Activated B cell treated with CpG ODN at 0.5 μM for 24 hours (primary cell): ENCODE measurements at places on chromosomes 6 and 20. TPM values are rescaled to one million over a fixed set of nuclear protein-coding genes. Genes with fewer than 3 reads are reported as not detected.

The NEU1 gene
- total RNA-seq: 18.3 and 19.2 TPM in 2 replicates

The TSPO2 gene
- total RNA-seq: not detected in 2 replicates

The NFYA gene
- 33.7 and 35.1 TPM in 2 replicates for total RNA-seq

The C6orf58 gene
- total RNA-seq: not detected in 2 replicates

The GFRA4 gene
- total RNA-seq: not detected in 2 replicates

DNA sequence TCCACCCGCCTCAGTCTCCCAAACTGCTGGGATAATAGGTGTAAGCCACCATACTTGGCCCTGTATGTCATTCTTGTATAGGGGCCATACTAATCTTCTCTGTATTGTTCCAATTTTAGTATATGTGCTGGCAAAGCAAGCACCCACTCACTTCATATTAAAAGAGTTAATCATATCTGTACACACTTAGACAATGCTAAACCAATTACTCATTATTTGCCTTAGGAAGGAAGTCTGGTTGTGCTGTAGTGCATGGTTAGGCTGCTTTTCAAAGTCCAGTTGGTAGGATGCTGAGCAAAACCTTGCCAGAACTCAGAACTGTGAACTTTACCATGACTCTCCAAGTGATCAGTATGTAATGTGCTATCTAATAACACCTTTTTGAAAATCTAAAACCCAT lies 88.6 kb downstream of the LIN28B start:
- no peak for DNase-seq

- DNase-seq: no peak
These were observed 107.1 kb downstream of the ARID1B start for GRCh38 chr6:156884306-156884705.

- DNase-seq: no peak
These were observed 2.9 kb downstream of the BIRC7 start for GRCh38 chr20:63238514-63239125.

- no peak for DNase-seq
These were observed 198.7 kb downstream of the MOXD1 start for GRCh38 chr6:132202574-132202973.

DNA sequence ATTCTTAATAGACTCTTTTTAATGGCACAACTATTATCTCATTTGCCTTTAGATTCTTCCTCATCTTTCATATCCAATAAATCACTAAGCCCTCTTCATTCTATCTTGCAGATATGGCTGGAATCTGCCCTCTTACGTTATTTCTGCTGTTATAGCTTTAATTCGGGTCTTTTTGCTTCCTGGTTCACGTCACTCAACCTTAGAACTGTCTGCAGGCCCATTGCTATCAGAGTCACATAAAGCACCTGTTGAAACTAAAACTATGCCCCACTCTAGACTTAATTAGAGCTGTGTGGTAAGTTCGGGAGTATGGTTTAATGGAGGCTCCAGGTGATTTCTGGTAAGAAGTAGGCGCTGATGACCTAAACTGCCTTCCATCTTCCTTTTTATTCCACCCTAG lies 988 bp downstream of the QRSL1 start:
- no peak for DNase-seq

- no peak for DNase-seq
These were observed 192.7 kb downstream of the KHDC1L start for GRCh38 chr6:73032586-73032985.

DNA sequence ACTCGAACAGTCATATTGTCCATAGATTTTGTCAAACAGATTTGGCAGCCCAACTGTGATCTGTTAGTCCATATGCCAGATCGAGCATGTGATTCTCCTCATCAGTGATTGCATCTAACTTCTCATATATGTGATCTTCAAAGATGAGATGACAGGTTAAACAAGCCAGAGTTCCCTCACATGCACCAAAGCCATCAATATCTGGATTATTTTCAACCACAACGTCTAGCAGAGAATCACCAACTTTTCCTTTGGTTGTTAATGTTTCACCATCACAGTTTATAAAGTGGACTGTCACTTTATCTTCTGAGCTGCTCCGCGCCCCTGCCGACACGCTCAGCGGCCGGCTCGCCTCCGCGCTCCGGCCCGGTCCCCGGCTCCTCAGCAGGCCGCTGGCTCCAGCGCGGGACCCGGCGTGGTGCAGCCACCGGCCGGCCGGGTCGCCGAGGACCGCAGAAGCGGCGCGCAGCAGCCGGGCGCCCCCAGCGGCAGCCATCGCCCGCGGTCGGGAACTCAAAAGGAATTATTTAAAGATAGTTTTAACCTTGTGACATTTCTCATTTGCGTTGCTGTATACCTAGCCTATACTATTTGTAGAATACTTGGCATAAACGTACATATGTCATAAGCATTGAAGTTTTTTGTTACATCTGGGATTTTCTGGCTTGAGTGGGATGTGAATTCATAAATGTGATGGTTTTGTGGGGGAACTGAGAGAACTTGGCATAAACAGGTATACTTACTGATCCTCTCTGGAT lies 40.1 kb upstream of the DYNLRB1 start:
- peak; percentile 45 for DNase-seq

DNA sequence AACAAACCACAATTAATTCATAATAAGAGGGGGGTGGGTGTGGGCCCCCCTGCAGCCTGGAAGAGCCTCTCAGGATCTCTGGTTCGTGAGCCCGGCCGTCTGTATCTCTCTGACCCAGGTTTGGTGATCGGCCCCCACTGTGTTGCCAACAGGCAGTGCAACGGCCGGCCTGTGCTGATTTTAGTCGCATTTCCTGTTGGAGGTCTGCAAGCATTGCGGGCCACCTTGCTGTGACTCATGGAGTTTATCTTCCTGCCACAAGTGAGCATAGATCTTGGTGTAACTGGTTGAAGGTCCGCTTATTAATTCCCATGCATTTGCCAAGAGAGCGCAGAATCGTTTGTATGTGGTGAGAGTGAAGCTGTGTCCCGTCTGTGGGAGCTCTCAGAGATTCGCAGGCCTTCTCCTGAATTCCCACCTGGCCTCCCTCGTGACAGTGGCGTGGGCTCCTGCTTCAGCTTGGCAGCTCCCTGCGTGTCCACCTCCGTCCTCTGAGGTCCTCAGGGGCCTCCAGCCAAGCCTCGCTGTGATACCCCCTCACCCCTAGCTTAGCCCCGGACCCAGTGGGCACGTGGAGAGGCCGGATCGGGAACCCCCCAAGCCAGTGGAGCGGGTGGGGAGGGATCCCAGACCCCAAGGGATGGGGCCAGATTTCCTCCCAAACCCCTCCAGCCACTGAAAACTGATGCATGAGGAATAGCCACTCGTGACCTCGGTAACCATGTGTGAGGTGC lies 269.8 kb downstream of the CDH4 start:
- no peak for DNase-seq

DNA sequence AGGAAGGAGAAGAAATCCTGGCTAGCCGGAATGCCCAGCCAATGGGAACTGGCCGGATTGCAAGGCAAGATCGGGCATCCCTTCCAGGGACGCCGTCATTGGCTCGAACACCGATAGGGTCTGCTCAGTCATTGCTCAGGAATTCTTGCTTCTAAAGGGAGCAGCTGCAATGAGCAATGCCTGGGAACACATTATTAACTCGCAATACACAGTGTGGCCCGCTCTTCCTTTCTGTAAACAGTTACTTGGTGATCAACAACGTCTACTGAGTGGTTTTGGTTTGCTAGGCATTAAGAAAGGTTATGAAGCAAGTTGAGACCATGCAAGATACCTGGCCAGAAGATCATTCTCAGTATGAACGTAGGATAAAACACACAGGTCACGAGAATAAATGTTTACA lies 165.4 kb upstream of the CITED2 start:
- DNase-seq: no peak
